ENCODE measurements at places on chromosomes 3 and 15. TPM values are rescaled to one million over a fixed set of nuclear protein-coding genes. Genes with fewer than 3 reads are reported as not detected.

ULK3 gene
- total RNA-seq = 48.9 TPM

DNA sequence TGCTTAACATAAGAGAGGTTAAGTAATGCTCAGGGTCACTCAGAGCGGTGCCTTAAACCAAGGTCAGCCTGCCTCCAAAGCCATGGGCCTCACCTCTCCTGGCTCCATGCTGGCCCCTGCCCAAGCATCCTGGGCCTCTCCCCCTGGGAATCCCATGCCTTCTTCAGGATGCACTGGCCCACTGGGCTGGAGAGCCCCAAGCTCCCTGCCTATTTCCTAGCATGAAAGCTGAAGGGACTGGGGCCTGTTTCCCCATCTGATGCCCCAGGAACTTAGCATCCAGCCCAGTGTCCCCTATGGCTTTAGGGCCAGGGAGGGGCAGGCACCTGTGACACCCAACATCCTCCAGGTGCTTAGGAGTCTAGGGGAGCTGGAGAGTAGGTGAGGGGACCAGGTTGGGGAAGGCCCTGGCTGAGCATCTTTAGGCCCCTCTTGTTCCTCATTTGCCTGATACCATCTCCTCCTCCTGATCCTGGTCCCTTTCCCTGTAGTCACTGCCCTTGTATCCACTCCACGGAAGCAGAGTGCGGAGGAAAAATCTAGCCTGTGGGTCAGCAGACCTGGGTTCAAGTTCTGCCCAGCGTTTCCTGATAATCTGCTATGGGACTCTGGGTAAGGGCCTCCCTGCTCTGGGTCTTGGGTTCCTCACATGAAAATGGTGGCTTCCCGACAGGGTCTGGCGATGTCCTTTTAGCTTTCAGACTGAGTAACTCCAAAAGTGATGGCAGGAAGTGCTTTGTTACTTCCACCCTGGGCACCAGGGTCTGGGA is 28.6 kb downstream of the EHD4 start:
- H3K4me1 ChIP-seq = peaks cover 12% of the 10 kb centered on the region
- no peak overlapping the region for H3K4me3 ChIP-seq
- peak overlapping the region; percentile 28 for H3K27ac ChIP-seq
- DNase-seq = peak; percentile 17
- H3K27me3 ChIP-seq = no peaks in the 10 kb centered on the region

DNA sequence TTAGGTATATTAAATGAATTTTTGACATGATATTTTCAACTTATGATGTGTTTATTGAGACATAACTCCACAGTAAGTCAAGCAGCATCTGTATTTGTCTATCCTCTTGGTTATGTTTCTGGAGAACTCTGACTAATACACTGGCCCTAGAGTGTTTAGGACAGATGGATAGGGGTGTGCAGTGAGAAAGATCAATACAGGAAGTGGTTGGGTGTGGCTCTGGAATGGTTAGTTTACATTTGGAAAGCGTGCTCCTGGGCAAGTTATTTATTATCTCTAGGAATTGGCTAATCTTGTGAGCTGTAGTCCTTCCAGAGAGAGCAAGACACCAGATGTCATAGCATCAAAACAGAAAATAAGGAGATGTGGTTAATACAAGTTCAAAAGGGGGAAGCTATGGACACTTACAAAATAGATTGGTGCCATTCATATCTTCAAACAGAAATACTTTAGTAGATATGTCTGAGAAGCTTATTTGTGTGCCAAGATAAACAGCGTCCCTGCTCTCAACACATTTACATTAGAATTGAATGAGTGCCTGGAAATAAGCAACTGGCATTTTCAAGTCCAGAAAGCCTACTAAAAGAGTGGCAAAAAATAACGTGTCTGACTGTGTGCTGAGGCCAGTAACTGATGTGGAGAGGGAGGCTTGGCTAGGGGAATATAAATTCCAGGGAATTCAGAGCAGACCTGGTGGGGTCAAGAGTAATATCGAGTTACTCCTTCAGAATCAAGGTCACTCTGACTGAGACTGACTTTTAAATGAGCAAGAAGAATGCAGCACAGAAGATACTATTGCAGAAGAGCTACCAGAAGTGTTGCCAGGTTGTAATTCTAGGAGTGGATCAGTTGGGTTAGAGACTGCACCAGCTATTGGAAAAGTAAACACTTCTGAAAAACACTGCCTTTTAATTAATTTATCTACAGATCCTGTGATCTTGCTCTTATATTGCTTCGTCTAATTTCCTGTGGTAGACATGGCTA is 33.4 kb upstream of the PLAAT1 start:
- no peaks in the 10 kb centered on the region for H3K36me3 ChIP-seq
- no peaks in the 10 kb centered on the region for H3K27me3 ChIP-seq

SH2D7 gene
- total RNA-seq = not detected

Data from adrenal gland (tissue), 19 donors.